Fibroblast of gingiva (primary cell): ENCODE measurements at places on chromosomes 6 and 20.

GRCh38 chr20:20547221-20547875, 165.1 kb downstream of the RALGAPA2 start:
- DNase-seq = no peak

DNA sequence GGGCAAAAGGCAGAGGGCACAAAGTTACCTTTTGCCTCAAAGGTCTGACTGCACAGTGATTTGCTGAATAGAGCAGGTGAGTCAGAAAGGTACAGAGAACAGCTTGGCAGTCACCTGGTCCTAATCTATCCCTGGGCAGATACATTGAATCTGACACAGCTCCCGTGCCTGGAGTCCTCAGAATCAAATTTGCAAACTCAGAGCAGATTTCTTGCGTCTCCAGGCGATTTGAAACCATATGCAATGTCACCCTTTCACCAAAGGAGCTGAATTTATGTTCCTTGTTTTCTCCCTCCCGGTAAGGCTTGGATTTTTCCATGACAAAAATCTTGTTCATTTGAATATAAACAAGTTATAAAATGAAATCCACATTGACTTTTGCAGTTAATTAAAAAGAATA, 81.6 kb upstream of the SNAP25 start:
- no peak for DNase-seq

DNA sequence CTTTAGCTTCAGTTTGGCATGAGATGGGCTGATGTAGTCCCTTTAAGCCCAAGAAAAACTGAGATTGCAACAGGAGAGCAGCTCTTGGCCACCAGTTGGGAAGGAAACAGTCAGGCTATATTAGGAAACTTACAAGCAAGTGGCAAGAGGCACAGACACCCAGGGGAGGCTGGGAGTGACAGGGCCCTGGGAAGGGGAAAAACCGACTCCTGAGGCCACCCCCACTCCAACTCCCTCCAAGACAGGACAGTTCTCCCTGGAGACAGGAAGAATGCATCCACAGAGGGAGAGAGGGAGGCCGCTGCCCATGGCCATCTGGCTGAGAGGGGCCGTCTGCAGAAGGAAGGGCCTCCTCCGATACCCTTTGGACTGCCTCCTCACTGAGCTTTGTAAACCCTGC, 20.5 kb downstream of the JPH2 start:
- peak; percentile 70 for DNase-seq

DNA sequence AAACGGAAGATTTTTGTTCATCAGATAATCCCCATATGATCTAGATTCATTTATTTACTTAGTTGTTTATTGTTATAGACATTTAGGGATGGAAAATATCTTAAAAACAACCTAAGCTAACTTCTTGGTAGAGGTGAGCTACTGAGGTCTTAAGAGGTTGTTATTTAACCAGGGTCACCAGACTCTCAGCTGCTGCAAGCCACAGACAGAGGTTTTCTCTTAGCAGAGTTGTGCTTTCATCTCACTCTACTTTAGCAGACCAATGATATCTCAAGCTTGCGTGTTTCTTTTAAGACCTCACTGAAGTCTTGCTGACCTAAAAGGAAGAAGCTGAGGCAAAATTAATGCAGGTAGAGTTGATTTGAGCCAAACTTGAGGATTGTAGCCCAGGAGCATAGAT, 43.6 kb downstream of the NCOA7 start:
- DNase-seq = no peak

DNA sequence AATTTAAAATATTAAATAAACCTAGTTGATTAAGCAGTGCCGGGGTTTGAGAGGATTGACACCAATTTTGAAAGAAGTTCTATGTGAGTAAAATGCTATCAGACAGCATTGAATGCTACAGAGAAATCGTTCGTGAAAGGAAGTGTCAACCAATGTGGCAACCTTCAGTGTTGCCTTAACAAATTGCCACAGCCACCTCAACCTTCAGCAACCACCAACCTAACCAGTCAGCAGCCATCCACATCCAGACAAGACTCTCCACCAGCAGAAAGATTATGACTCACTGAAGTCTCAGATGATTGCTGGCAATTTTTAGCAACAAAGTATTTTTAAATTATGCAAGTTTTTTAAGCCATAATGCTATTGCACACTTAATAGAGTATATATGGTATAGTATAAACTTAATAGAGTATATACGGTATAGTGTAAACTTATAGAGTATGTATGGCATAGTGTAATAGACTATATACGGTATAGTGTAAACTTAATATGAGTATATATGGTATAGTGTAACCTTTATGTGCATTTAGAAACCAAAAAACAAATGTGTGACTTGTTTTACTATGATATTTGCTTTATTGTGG, 65.3 kb upstream of the ID4 start:
- DNase-seq = peak; percentile 21

- no peak for DNase-seq
Observed at GRCh38 chr6:129623008-129623732, 86.8 kb downstream of the ARHGAP18 start.

DNA sequence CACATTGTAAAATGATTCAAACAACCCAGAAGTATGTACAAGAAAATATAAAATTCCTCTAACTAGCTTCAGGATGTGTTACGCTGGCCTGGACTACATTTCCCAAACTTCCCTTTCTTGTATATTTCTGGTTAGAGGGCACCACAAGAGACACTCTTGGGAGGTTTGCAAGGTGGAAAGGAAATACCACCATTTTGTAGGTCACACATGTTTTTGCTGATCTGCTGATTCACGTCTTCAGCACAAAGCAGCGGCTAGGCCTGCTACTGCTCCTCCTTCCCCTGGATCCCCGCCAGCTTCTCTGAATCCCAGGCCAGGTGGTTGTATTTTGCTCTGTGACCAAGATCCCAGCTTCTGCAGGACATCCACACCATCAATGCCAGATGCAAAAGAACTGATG, 104.2 kb downstream of the AGPAT4 start:
- peak; percentile 64 for DNase-seq

- no peak for DNase-seq
Observed at GRCh38 chr20:22438926-22439325, 145.4 kb downstream of the FOXA2 start.

- no peak for DNase-seq
Observed at GRCh38 chr6:46915866-46916265, 5.9 kb downstream of the ADGRF5 start.

GRCh38 chr6:137877113-137877512, 10.1 kb downstream of the TNFAIP3 start:
- no peak for DNase-seq

DNA sequence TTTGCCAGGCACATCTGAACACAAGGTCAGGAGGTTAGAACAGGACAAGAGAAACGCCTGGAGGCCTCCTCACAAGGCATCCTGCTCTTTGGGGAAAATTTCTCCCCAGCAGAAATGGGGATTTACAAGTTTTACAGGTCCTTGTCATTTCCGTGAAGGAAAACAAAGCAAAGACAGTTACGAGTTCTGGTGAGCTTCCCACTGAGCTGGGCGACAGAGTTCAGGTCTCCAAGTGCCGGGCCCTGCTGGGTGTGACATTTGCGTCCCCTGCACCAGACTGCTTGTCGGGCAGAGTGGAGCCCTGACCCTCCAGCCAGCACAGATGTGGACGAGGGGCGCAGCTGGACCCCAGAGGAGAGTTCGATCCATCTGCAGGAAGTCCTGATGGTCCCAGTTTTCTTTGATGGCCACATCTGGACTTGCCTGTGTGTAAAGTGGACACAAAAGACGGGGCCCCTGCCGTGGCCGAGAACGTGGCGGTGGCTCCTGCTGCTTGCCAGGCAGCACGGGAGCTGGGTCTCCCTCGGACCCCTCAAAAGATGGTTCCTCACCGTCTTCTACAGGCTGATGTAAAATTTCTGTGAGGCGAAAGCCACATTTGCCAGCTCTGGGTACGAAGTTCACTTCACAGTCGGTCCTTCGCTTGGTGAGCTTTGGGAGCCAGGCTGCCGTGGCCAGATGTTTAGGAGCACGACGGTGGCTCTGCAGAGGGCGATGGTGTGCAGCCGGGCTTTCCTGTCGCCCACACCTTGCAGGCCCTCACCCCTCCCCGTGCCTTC, 5.2 kb upstream of the ADRM1 start:
- DNase-seq = no peak

DNA sequence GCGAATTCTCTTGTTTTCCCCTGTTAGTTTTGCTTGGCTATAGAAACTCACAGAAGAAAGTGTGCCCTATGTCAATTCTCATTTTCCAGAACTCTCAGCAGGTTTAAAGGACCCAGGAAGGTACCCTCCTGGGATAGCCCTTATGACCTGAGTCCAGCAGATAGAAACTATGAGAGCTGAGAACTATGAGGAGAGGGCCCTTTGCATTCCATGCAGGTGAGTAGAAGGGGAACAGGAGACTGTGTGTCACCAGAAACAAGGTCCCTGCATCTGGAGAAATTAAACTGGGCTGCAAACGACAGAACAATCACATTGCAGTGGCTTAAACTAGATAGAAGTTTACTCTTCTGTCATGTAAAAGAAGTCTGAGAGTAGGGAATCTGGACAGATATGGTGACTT, 35.7 kb upstream of the SCUBE3 start:
- no peak for DNase-seq

DNA sequence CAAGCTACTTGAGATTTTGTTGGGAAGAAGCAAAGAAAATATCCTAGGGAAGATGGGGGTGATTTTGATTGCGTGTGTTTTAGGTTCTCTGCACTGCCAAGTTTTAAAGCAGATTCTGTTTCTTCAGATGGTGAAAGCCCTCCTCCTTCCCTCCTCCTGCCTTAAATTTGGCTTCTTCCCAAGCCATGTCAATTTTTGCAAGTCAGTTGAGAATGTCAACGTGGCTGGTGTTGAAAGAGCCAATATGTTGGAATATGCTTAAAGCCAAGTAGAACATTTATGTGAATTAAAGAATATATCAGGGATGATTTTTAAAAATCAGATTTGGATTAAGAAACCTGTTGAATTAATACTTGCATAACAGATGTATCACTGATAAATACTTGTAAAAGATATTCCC, 270.8 kb downstream of the ARID1B start:
- peak; percentile 71 for DNase-seq

- peak; percentile 83 for DNase-seq
Observed at GRCh38 chr20:36017048-36017951, 48.9 kb downstream of the CNBD2 start.

GRCh38 chr6:122755901-122756300, 23.6 kb upstream of the FABP7 start:
- no peak for DNase-seq

DNA sequence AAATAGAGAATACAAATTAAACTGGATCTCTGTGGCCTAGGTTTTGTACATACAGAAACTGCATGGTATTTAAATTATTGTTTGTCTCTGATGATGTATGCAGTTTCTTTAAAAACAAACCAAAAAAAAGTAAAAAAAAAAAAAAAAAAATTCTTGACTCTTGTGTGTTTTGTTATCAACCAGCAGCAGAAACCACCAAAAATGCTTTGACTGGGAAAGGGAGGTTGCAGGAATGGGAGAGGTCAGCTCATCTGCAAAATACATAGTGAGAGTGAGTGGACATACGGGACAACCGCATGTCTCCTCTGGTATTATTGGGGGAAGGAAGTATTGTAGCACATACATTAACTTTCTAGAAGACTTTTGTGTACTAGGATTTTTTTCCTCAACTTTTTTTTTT, 38.0 kb downstream of the TBC1D7 start:
- no peak for DNase-seq

GRCh38 chr6:132003516-132004178, 52.5 kb upstream of the CCN2 start:
- DNase-seq = no peak

DNA sequence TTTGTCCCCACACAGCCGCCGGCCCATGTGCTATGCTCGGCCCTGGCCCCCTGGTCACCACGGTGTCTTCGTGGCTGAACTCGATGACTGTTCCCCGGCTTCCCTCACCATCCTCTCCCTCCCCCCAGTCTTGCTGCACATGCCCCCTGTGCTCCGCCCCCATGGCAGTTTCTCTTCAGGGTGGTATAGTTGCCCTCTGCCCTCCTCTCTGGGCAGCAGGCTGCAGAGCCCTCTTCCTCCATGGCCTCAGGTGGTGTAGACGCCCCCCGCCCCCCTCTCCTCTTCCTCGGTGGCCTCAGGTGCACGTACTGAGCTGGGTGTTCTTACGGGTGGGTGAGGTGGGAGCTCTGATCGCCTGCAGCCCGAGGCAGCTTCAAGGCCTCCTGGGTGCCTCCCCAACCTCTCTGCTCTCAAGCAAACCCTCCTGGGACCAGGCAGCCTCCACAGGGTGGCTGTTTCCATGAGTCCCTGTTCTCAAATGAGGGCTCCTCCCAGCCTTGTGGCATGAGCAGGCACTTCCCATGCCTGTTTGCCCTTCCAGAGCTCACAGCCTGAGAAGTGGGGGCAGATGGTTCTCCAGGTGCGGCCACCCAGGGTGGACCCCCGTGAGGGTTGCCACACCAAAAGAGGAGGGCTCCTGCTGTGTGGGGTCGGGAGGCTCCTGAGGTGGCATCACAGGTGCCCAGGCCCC, 24.8 kb downstream of the COL20A1 start:
- no peak for DNase-seq

- DNase-seq = no peak
Observed at GRCh38 chr6:6943421-6943820, 164.3 kb upstream of the RREB1 start.

- DNase-seq = no peak
Observed at GRCh38 chr20:50416269-50417022, 93.7 kb upstream of the PTPN1 start.

DNA sequence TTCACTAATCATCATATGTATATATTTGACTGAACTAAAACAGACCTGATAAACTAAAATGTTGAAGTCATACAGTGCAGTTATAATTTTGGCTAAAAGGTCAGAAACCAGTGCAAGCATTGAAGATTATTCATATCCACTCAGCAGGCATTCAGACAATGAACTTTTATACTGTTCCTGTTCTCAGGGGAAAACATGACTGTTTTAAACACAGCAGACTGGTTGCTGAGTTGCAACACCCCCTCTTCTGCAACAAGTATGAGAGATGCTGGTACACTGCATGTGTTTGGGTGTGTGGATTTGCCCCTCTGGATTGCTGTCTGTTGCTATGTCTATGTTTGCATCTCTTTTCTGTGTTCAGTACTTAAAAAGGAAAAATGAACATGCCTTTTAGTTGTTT, 206.8 kb downstream of the EYA4 start:
- DNase-seq = peak; percentile 76

- no peak for DNase-seq
Observed at GRCh38 chr20:2822073-2822472, 5.9 kb downstream of the TMEM239 start.
